Left cardiac atrium (tissue), 4 donors: ENCODE measurements at places on chromosomes 7 and 10. TPM values are rescaled to one million over a fixed set of nuclear protein-coding genes. Genes with fewer than 3 reads are reported as not detected.

Gene CREB5
- total RNA-seq, result 7.7 TPM

Gene KLF14
- total RNA-seq, result not detected

Gene WDR86
- 0.71 TPM for total RNA-seq

Gene GPR141
- 0.56 TPM for total RNA-seq

GRCh38 chr7:5502721-5503243 lies 79.1 kb upstream of the TNRC18 start:
- DNase-seq, result no peak

GRCh38 chr7:38855386-38855785 lies 53.6 kb downstream of the VPS41 start:
- DNase-seq, result no peak

- DNase-seq, result no peak
Observed at GRCh38 chr7:24786941-24787340, 29.7 kb upstream of the GSDME start.
